ENCODE measurements at places on chromosomes 2 and 18.

- DNase-seq = no peak
Observed at GRCh38 chr2:1866402-1867111, 122.2 kb upstream of the PXDN start.

- peak; percentile 40 for DNase-seq
Observed at GRCh38 chr2:164903204-164903603, 52.1 kb downstream of the SLC38A11 start.

- no peak for DNase-seq
Observed at GRCh38 chr2:140473851-140474250, 1657.0 kb downstream of the LRP1B start.

DNA sequence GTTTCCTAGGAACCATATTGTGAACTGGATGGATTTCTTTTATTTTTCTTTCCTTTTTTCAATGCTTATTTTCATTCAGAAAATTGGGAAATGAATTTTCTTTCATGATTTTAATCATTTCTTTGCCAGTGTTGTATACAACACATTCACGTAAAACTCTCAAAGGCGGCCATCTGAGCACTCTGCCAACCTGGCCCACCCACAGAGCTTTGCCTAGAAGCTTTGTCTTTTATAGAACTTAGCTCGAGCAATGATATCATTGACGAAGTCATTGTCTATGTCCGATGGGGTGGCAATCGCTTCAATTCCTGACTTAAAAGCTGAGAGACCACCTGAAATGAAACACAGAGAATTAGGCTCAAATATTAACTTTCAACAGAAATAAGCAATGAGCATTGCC lies 13.3 kb downstream of the LYG2 start:
- DNase-seq = no peak

GRCh38 chr2:119753041-119753929 lies 6.4 kb upstream of the PTPN4 start:
- DNase-seq = peak; percentile 23

- DNase-seq = no peak
Observed at GRCh38 chr2:151150331-151151320, 111.0 kb downstream of the RBM43 start.

DNA sequence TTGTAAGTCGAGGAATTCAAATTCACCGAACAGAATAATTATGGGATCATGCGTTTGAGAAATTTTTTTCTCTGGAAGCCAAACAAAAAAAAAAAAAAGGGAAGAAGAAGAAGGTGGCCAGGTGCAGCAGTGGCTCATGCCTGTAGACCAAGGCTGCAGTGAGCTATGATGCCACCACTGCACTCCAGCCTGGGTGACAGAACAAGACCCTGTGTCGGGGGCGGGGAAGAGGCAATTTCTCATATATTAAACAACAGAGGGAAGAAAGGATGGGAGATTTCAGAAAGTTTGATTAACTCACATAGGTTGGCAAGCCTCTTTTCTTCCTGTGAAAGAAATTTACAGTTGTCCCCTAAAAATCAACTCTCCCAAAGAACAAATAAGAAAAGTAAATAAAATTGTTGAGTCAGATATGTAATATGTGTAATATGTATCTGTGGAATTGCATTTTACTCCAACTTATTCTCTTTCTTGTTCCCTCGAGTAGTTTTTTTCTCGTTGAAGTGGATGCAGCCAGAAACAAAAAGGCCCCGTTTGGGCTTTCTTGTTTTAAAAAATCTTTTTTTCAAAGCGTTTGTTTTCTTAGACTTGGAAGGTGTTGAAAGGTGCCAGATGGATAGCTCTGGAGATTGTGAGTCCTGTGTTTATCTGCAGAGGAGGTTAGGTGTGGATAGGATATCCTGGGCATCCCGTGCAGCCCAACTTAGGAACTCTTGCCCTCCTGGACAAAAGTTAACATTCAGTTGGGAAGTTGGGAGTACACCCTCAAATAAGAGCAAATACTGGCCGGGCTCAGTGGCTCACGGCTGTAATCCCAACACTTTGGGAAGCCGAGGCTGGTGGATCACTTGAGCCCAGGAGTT lies 25.4 kb upstream of the FMNL2 start:
- DNase-seq = no peak

DNA sequence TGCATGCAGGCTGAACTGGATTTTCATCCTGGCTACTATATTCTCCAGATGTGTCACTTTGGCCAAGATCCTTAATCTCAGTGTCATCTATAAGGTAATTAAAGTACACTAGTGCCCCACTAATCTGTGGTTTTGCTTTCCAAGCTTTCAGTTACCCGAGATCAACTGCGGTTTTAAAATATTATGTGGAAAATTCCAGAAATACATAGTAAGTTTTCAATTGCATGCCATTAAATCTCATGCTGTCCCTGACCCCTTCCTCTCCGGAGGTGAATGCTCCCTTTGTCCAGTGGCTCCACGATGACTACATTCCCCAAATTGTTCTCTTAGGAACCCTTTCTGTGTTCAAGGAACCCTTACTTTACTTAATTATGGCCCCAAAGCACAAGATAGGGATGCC lies 5.3 kb upstream of the TYMS start:
- DNase-seq = no peak

GRCh38 chr18:63197246-63197869 lies 122.2 kb downstream of the BCL2 start:
- DNase-seq = no peak

- no peak for DNase-seq
Observed at GRCh38 chr2:1976728-1977416, 232.6 kb upstream of the PXDN start.

DNA sequence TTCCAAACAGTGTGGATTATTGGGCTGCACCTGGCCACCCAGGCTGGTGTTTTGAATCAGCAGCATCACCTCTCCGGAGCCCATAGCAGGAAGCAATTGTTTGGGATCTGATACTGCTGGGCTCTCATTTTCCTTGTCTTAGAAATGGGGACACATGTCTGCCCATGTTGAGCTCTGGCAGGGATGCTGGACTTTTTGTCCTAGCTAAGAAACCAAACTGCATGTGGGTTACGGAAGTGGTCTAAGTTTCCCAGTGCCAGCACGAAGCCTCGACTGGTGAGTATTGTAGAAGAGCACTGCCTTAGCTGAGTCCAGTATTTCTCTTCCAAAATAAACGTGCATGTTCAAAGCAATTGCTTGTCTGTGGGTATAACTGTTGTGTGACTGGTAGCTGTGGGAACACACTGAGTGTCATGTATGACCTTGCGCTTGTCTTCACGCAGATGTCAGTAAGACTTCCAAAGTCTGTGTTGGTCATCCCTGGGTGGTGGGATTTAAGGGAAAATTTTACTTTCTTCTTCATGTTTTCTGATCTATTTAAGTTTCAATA lies 43.6 kb downstream of the SH3RF3 start:
- DNase-seq = no peak

- DNase-seq = no peak
Observed at GRCh38 chr2:229901819-229902218, 20.0 kb downstream of the TRIP12 start.

DNA sequence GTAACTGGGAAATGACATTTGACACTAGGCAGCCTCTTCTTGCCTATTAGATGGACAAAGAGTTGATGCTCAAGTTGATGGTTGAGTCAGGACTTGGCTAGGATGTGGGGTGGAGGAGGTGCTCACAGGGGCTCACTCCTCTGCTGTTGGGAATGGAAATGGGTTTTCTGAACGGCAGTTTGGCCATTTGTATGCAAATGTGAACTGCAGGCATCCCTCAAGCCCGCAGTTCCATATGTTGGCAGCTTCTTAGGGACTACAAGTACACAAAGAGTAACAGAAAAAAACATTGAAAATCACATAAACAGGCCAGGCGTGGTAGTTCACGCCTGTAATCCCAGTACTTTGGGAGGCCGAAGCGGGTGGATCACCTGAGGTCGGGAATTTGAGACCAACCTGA lies 80.8 kb downstream of the INPP5D start:
- DNase-seq = no peak

DNA sequence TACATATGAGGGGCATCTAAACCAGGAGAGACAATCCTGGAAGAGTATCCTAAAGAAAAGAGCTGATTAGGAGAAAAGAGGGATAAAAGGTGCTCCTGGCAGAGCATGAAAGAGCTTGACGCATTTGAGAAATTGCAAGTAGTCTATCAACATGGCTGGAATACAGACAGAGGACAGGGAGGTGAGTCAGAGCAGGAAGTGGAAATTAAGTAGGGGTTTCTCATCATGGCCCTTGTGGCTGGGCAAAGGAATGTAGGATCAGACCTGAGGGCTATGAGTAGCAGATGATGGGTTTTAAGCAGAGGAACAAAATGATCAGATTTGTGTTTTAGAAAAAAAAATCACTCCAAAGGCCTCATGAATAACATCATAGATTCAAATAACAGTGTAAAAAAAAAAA lies 49.2 kb upstream of the UGP2 start:
- no peak for DNase-seq

DNA sequence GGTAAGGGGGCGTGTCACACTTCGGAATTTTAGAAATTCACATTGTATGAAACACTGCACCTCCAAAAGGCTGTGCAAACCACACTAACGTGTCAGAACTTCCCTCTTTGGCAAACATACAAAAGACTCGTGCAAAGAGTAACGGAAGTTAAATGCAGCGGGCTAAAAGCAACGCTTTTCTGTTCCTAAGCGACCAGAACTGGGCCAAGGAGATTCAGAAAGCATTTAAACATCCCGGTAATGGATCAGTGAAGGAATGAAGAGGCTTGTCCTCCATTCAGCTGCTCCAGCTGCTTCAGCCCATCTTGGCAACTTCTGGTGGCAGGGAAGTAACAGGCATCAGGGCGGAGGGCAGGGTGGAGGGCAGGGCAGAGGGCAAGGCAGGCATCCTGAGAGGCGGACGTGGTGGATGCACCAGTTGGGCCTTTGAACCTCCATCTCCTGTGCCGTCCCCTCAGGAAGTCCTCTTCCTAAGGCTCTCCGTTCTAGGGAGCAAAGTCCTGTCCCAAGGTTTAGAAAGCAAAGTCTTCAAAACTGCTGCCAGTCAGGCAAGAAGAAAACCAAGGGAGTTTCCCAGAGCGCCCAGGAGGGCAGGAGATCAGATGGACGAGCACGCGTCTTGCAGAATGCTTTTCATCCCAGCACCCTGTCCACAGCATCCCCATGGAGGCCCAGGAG lies 230.7 kb downstream of the ZNF516 start:
- DNase-seq = no peak

DNA sequence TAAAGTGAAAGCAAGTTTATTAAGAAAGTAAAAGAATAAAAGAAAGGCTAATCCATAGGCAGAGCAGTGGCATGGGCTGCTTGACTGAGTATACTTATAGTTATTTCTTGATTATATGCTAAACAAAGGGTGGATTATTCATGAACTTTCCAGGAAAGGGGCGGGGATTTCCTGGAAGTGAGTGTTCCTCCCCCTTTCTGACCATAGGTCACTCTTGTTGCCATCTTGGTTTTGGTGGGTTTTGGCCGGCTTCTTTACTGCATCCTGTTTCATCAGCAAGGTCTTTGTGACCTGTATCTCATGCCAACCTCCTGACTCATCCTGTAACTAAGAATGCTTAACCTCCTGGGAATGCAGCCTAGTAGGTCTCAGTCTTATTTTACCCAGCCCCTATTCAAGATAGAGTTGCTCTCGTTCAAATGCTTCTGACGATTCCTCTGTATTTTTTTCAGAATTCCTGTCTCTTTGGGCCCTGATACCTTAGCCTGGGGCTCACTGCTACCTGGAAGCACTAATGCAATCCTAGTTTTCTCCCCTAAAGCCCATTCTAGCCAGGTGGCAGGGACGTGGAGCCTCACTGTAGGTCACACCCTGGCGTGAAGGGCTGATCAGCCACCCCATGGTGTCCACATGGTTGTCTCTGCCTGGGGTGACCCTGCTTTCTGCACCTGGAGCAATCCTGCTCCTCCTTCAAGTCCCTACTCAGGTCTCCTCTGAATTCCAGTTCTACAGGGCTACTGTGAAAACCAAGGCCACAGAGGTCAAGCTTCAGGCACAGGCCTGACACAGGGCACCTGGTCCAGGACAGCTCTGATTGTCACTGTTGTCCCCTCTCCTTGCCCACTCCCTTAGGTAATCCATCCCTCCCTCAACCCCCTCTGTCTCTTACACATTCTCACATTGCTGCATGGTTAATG lies 6.0 kb upstream of the SLC35F6 start:
- DNase-seq = no peak

- no peak for DNase-seq
Observed at GRCh38 chr2:174240097-174240496, 8.2 kb downstream of the OLA1 start.

DNA sequence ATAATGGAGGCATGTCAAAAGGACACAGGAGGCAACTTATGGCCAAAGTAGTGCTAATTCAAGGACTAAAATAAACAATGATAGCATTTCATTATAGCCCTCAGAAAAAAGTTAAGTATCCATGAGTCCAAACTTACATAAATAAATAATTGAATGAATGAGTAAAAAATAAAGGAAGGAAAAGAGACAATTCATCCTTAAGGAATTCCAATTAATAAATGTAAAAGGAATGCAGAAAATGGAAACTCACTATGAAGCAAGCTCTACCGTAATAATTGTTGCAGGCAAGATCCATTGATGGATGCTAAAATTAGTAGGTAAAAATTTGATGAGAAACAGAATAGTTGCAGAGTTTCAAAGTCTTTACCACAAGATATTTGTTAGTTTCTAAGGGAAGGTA lies 88.2 kb upstream of the RAPGEF4 start:
- no peak for DNase-seq

- DNase-seq = no peak
Observed at GRCh38 chr2:207040696-207041095, 101.4 kb downstream of the CPO start.

- DNase-seq = no peak
Observed at GRCh38 chr2:63035660-63036059, 15.0 kb upstream of the OTX1 start.

GRCh38 chr2:58056192-58056916 lies 9.7 kb downstream of the VRK2 start:
- peak; percentile 64 for DNase-seq

DNA sequence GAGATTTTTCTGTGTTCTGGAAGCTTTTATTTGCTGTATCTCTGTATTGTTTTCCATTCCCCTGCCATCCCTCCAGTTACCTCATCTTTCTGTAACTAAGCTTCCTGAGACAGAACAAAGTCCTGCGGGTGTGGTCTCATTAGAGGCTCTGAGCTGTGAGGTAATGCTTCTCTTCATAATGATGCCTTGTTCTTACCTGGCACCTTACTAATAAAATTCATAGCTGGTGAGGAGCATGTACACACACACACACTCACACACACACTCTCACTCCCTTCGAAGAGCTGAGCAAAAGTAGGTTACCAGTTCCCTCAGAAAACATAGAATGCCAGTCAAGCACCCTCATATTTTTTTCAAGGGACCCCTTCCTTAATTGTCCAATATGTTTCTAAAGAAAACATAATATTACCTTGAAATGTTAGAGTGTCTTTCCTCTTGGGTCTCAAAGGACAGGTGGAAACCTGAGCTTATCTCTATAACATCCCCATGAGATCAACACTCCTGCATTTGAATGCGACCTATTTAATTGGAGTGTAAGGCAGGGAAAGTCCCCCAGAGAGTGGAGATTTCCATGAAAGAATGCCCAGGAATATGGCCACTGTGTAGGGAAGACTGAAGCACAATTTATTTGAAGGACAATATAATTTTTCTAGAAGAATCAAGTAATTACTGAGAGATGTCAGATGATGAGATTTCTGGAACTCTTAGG lies 161.6 kb upstream of the NCK2 start:
- no peak for DNase-seq

All from NCI-H1694 (cell line).